ENCODE measurements at places on chromosomes 1 and 21.

GRCh38 chr1:170664828-170665612 lies 1.1 kb downstream of the PRRX1 start:
- peak; percentile 52 for DNase-seq

DNA sequence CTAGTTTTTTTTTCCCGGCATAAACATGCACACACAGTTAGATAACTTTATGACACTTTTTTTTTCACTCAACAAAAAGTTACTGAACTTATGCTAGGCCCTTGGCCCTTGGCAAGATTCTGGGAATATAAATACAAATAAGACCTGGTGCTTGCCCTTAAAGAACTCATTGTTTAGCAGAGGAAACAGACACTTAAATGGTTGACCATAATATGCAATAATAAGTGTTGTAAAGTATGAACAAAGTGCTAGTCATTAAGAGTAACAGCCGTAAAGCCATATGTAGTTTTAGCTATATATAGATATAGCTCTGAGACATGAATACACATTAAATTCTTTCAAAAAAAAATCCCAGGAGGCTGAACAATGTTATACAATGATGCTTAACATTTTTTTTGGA lies 198.3 kb downstream of the CYYR1 start:
- DNase-seq, result no peak

DNA sequence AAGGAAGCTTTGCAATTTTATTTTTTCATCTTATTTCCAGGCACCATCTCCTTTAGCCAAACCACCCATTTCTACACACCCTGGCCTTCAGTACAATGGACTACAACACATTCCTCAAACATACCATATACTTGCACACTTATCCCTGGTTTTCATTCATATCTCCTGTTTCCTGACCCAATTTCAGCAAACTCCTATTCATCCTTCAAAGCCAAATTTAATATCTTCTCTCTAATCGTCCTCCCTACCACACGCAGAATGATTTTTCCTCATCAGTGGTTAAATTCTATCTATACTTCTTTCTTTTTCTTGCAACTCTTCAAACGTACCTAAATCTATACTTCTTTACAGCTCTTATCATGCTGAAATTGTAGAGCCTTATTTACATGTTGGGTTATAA lies 2.9 kb downstream of the DENND2C start:
- no peak for DNase-seq

GRCh38 chr1:197451381-197451780 lies 183.3 kb downstream of the CRB1 start:
- no peak for DNase-seq

DNA sequence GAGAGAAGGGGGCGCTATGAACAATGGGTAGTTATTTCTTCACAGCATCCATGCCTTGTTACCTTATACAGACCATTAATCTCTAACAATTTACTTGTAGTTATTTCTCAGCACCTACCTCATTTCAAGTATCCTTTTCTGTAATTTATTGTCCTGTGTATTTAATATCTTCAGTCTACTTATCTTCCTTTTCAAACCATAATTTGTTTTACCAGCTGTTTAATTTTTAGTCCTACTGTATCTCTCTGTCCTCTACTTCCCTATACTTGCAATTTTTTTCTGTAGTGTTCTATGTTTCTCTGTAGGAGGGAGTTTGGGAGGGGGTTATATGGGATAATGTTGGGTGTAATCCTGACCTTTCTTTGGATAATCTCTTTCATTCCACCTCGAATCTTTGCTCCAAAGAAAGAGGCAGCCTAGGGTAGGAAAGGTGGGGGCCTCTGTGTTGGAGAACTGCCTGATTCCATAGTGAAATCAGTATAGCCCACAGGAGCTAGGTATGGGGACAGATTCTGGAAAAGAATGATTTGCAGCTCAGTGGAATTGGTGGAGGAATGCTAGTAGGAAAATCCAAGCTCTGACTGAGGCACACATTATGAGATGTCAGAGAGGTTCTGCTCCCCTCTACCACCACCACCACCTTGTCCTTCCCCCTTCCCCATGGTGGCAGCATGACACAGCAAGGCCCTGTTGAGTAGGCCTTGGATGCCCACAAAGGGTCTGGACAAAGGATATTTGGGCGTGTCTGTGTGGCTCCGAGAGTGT lies 642 bp downstream of the MLLT11 start:
- DNase-seq, result no peak

DNA sequence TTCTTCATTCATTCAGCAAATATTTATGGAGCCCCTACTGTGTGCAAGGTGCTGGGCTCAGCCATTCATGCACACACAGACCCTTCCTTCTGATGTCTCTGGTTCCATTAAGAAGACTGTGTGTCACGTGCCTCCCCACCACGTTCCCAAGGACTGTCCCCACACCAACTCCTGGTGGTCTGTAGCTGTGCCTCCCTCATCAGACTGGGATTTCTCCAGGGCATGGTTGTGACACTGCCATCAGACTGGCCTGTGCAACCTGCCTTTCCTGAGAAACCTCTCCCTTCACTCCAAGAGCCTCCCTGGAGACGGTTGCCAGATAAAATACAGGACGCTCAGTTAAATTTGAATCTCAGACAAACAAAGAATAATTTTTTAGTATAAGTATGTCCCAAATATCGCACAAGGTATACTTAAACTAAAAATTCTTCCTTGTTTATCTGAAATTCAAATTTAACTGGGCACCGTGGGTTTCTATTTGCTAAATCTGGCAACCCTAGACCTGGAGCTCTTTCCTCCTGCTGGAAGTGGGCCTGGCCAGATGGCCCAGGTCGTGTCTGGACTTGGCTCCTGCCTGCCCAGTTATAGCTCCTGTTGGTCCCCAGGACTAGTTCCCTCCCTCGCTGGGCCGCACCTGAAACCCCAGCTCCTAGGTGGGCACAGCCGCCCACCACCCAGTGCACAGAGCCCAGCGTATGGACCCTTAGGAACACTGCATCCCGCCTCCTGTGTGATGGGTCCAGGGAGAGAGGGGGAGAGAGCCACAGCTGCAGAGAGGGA lies 76.9 kb downstream of the RAP1GAP start:
- DNase-seq, result peak; percentile 61

GRCh38 chr21:19011451-19011850 lies 607.9 kb upstream of the TMPRSS15 start:
- no peak for DNase-seq

DNA sequence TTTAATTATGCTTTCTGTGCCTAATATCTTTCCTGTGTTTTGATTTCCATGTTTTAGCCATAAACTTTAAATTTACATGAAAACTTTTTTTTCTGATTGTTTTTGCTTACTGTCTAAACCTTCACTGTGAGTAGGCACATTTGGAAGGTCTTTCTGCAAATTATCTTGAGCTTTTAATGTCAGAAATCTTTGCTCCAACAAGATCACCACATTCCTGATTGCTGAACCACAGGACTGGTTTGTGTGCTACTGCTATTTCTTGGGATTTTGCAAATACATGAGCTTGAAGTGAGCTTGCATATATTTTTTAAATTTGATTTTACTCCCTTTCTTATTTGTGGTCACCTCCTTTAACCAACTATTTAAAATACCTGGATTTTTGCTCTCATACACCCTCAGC lies 61.3 kb downstream of the PTBP2 start:
- no peak for DNase-seq

GRCh38 chr1:24996983-24997893 lies 67.2 kb upstream of the RUNX3 start:
- no peak for DNase-seq

DNA sequence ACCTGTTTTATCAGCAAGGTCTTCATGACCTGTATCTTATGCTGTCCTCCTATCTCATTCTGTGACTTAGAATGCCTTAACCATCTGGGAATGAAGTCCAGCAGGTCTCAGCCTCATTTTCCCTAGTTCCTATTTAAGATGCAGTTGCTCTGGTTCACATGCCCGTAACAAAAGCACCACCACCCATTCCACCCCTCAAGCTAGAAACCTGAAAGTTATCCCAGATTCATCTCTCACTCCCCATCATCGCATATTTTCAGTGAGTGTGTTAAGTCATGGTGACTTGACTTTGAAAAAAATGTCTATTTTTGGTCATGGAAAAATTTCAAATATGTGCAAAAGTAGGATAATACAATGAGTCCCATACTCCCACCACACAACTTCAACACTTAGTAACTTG lies 11.7 kb downstream of the HMGN2 start:
- no peak for DNase-seq

GRCh38 chr1:4636644-4637380 lies 17.6 kb upstream of the AJAP1 start:
- DNase-seq, result no peak

DNA sequence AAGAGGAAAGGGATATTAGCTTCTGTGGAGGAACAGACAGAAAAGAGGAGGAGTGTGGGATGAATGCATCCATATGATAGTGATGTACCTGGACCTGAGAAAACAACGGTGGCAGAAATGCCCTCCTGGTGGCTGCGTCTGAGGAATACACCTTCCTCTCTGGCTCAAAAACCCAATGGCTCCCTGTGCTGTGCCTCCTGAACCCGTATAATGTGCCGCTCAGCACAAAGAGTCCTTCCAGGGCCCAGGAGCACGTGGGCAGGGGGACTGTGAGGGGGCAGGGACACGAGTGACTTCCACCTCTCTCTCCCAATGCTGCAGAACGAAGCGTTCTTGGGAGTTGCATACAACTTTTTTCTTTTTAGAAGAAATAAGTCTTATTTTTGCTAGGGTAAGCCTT lies 31.2 kb downstream of the IRF2BP2 start:
- DNase-seq, result no peak

All from ureter (tissue), 1 donor.